ENCODE measurements at places on chromosomes 1 and 21.
A peak's percentile ranks its signal among the peaks of the same experiment; 100 is the strongest.

- peak; percentile 20 for DNase-seq
Measured at GRCh38 chr1:19640363-19641316, 3.5 kb upstream of the NBL1 start.

- DNase-seq, result no peak
Measured at GRCh38 chr1:212721388-212722247, 22.0 kb upstream of the BATF3 start.

- DNase-seq, result no peak
Measured at GRCh38 chr1:6500544-6501278, 9.2 kb upstream of the PLEKHG5 start.

- no peak for DNase-seq
Measured at GRCh38 chr1:3651026-3651929, 1.0 kb upstream of the TP73 start.

DNA sequence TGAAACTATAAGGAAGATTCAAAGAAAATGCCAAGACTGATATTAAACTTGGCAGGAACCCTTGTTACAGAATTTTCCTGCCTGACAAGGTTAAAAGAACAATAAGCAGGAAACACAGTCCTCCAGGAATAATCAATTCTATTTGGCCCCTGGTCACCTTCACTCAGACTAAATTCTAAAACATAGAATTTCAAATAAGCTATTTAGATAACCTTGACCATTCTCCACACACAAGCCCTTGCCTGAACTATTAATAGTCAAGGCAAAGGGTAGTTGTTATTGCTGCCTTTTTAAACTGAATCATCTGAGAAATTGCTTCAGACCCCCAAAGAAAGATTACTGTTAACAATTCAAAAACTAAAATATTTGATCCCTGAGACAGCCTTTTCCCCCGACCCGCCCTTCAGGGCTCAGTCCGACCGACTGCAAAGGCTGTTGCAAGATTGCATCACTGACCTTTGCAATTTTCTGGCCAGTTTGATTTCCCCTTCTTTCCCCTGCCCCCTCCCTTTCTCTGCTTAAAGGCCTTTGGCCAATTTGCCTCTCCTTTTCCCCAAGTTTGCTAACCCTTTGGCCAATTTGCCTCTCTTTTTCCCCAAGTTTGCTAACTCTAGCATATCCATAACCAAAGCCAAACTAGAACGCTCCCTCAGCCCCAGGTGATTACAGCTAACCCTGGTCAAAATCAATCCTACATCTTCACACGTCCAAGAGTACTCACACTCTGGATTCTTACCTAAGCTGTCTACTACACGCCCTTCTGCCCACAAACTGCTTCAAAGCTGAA lies 1.4 kb upstream of the G0S2 start:
- DNase-seq, result no peak

GRCh38 chr1:247360991-247361731 lies 29.5 kb upstream of the ZNF496 start:
- DNase-seq, result no peak

- DNase-seq, result no peak
Measured at GRCh38 chr1:226597616-226598454, 49.3 kb downstream of the STUM start.

- DNase-seq, result no peak
Measured at GRCh38 chr1:14787604-14788003, 189.1 kb downstream of the KAZN start.

DNA sequence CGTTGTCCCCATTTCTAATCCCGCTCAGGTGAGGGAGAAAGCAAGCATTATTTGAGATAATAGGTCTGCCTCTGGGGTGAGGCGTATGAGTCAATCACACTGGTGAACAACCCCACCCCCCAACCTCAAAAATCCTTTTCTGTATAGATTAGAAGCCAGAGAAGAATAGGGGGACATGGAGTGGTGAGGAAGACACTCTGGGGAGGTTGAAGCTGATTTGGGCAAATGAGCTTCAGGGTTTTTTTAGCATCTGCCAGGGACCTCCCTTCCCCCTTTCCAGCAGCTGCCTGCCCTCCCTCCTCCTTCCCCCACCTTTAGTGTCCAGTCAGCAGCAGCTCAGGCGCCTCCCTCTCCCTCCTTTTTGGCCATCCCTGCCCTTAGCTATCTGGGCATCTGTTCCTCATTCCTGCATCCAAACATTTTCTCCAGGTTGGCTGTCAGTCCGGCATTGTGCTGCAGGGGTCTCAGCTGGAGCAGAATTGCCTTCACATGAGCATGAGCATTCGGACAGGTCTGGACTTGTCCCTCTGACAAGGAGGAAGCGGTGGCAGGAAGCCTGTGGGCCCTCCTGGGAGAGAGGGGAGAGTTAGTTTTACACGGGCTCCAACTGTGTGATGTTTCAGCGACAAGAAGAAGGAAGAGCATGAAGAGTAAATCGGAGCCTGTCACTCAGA lies 30.8 kb upstream of the PTGFRN start:
- DNase-seq, result peak; percentile 89

- no peak for DNase-seq
Measured at GRCh38 chr1:24526940-24527542, 24.4 kb downstream of the RCAN3 start.

- peak; percentile 71 for DNase-seq
Measured at GRCh38 chr1:55584526-55585401, 369.6 kb upstream of the USP24 start.

GRCh38 chr1:174417921-174418320 lies 29.8 kb upstream of the GPR52 start:
- no peak for DNase-seq

GRCh38 chr1:36894824-36895223 lies 139.5 kb downstream of the GRIK3 start:
- no peak for DNase-seq

DNA sequence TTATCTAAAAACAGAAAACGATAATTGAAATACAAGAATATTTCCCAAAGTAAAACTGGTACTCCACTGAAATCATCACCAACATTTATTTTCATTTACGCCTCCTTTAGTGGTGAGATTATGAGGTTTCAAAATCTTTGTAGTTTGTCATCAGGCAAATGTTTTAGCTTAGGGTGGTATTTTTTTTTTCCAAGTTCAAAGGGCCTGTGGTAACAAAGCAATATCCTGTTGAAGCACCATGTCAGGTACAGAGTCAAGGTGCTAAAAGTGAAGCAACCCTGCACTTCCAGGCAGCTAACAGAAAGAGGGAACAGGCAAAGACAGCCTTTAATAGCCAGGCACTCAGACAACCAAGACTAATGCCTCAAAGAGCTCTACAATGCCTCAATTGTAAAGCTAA lies 89.2 kb downstream of the JAK1 start:
- no peak for DNase-seq

DNA sequence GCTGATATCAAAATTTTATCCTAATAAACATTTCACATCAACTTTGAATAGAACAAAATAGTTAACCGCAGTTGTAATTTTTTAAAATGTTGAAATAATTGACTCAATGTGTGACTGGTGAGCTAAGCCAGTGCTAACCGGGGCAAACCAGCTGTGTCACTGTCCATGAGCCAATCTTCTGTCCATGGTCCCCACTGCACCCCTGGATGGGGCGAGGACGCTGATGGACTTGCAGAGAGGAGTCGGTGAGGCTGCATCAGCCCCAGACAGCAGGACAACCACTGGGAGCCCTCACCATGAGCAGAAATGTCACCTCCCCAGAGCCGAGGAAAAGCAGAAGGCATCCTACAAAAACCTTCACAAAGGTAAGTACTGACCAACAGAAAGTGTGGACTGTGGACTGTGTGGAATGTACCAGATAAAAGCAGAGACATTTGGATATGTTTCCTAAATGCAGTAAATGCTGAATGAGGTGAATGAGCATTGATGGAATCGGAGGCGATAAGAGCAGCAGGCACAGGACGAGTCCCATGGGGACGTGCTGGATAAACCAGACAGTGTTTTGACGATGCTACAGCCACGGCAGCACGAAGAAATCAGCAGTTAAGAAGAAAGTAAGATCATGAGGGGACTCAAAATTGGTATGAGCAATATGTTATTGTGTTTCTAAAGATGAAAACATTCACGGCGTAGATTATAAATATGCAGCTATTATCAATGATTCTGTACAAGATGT lies 115.0 kb upstream of the BACE2 start:
- DNase-seq, result no peak

DNA sequence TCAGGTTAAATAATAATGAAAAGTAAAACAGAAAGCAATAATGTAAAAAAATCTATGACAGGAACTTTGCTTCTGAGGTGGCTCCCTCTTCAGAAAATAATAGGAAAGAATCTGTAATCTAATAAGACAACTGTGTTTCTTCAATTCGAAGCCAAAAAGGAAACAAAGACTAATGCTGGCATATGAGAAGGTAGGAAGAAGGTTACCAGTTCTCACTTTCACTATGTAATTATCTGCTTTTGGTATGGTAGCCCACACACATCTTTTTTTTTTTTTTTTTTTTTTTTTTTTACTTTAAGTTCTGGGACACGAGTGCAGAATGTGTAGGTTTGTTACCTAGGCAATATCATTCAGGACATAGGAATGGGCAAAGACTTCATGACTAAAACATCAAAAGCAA lies 47.1 kb downstream of the COP1 start:
- DNase-seq, result no peak

DNA sequence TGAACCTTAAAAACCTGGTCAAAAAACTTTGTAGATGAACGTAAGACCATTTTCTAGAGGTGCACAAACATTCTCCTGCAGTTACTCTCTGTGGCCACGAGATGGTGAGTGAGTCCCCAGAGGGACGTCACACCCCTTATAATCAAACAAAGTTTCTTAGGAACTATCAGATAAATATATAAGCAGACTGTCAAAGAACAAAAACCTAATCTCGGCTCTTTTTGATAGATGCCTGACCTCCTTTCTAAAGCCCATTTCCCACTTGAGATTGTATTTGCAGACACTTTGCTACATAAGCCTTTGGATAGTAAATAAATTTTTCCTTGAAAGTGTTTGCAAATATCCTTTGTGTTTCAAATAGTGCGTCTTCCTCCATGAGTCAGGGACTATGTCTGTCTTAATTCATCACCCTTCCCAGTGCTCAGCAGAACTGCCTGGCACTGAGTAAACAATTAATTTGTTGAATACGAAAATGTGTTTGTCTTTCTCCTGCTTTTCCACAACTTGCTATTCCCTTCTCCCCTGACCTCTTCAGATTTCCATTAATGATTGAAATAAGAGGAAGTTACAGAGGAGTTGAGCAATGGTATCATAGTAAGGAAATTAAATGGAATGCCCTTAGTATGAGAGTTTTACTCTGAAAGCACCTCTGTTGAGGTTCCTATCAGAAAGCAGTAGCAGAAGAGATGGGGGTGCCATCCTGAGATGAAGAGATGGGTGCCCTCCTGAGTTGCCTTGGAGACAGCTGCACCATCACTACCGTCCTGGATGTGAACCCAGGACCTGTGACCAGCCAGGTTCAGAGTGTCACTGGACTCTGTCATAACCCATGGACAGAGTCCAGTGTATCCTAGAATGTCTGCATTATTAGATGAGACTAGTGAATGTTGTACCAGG lies 57.8 kb upstream of the RAVER2 start:
- no peak for DNase-seq

DNA sequence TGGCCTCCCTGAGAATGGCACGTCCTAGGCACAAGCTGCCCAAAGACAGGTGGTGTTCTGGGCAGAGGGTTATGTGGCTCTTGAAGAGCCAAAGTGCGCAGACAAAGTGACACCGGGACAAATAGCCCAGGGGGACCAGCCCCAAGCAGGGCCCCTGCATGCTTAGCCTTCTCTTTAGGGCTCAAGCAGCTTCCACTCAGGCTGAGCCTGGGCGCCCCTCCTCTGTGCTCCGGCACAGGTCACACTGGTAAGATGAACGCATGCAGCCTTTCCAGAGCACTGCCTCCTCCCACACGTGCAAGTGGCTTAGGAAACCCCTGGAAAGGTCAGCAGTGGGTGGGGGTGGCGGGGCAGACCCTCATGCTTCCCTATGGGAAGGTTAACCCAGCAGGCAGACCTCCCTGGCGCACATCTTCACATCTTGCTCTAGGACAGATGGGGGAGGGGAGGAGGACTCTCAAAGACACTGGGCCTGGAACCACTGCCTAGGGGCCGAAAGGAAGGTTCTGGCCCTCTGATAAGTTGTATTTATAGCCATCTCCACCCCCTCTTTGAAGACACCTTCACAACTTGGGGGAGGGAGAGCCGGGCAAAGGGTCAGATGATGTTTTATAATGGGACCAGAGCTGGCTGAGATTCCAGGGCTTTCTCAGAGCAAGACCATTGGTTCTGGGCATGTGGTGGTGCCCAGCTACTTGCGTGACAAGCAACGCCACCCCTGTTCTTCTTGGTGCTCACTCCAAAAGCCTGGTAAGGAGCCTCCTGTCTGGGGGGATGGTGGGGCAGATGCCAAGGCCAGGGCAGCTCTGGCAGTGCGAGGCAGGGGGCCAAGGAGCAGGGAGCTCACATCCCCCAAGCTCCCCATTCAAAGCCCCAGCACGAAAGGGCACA lies 5.5 kb downstream of the KLHL21 start:
- DNase-seq, result no peak

GRCh38 chr1:41609166-41609883 lies 124.8 kb upstream of the EDN2 start:
- no peak for DNase-seq

DNA sequence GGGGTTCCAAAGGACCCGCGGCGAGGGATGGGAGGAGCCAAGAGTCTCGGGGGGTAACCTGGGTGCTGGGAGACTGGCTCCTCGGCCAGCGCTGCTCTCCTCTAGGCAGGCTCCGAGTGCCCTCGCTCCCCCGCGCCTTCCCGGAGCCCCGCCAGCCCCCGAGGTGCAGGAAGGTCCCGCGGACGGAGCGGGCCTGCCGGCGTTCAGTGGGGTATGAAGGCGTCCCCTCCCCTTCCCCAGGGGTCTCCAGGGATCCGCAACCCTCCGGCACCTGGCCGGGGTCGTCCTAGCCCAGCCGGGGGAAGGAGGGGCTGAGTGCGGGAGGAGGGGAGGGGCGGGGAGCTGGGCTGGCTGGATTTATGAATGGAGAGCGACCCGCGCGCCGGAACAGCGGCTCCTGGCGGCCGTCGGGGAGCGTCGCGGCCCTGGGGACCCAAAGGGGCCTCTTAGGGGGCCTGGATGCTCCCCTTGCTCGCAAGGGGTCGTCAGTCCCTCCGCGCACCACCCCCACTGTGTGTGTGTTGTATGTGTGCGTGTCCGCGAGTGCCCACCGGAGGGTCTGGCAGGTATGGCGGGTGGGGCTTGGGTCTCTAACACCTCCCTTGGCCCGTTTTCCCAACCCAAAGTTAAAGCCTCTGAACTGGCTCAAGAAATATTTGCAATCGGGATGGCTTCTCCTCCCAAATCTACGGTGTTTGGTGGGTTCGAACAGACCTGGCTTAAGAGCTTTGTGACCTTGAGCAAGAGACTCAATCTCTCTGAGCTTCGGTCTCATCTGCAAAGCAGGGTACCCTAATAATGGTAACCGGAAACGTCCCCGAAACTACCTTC lies 642 bp downstream of the HCRTR1 start:
- peak; percentile 57 for DNase-seq

GRCh38 chr1:58626293-58626692 lies 49.2 kb upstream of the TACSTD2 start:
- no peak for DNase-seq

GRCh38 chr1:234745844-234746797 lies 136.1 kb upstream of the IRF2BP2 start:
- DNase-seq, result peak; percentile 16

DNA sequence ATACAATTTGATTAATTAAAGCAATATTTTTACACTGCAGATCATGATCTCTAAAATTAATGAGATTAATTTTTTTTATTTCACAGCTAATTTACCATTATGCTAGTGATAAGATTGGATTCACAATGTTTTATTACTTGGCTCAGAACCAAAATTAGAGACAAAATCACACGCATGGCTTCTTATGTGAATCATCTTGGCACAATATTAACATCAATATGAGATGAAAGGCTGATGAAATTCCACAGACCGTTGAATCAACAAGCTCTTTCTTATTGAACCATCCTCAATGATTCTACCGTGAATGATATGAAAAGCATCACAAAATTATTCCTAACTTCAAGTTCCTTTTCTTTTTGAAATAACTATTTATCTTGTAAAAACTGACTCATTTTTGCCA lies 544.9 kb downstream of the KCNT2 start:
- no peak for DNase-seq
